NCI-H510A (cell line): ENCODE measurements at places on chromosomes 2 and 18.

DNA sequence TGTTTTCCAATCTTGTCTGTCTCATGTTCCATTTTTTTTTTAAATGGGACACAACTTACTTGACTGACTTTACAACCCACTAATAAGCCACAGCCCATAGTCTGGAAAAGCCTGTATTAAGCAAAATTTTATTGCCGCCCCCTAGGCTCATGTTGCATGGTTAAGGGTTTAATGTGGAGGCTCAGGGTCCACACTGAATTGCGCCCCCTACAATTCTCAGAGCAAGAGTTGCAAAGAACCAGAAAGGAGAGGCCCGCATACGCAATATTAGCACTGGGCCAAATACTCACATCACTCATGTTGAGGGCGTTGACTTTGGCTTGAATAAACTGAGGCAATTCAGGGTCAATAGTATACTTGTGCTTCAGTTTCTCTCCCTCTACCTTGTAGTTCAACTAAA lies 65.5 kb downstream of the NEB start:
- DNase-seq, result no peak

DNA sequence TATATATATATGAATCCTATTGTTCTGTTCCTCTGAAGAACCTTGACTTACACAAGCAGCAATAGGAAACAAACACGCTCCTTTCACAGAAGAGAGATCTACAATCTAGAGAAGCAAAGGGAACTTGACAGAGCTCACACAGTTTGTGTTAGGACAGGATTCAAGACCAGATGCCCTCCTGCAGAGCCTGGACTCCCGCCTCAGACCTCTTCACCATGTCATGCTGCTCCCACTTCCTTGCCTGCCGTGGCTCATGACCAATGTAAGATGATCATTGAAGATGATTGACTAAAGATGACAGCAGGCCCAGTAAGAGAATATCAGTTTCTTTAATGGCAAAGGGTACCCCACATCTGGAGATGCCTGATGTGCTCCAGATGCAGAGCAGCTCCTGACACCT lies 111.2 kb upstream of the AGAP1 start:
- no peak for DNase-seq

DNA sequence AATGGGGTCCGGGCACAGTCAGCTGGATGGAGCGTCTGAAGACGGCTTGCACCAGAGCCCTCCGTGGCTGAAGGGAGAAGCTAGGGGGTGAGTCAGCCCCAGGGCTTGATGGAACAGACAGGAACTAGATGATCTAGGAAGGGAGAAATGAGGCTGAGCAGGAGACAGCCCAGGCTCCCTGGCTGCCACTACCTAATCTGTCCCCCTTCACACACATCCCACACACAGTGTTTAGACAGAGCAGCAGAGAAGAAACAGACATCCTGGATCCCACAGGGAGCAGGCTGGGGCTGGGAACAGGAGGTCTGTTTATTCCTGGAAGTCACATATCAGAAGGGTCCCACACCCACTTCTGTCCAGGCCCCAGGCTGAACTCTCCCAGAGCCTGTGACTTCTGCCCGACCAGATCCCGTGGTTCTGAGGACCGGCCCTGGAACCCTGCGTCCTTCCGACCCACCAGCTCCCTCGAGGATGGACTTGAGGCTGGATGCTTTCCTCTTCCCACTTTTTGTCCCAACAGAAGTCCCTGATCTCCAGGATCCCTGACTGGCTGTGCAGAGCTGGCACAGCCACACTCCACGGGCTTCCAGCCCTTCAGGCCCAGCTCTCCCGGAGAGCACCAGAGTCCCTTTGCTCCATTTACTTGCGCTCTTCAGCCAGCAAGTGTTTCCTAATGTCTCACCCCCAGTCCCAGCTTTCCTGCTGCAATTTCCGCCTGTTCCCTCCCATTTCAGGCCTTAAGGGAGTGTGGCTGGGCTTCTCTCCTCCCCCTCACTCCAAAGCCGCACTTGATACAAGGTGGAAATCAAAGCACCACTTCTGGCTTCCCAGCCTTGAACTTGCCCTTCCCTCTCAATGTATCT lies 1.5 kb upstream of the GPBAR1 start:
- DNase-seq, result no peak

DNA sequence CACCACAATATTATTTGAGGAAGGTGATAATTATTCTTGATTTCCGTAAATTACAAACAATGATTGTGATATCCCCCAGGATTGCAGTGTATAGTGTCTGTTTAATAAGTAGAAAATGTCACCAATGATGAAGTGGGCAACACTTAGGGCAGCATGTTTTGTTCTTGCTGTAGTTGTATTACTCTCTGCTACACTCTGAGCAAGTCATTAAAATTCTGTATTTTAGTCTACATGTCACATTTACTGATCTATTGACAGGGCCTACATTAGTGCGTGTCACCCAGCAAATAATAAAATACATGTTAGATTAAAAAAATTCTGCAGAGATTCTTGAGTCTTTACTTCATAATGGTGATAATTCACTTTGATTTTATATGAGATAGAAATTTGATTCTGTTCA lies 247.6 kb downstream of the TMX3 start:
- DNase-seq, result no peak

- DNase-seq, result no peak
Measured at GRCh38 chr2:217016796-217017419, 157.0 kb upstream of the TNP1 start.

GRCh38 chr2:31331156-31331555 lies 83.4 kb downstream of the XDH start:
- DNase-seq, result no peak

DNA sequence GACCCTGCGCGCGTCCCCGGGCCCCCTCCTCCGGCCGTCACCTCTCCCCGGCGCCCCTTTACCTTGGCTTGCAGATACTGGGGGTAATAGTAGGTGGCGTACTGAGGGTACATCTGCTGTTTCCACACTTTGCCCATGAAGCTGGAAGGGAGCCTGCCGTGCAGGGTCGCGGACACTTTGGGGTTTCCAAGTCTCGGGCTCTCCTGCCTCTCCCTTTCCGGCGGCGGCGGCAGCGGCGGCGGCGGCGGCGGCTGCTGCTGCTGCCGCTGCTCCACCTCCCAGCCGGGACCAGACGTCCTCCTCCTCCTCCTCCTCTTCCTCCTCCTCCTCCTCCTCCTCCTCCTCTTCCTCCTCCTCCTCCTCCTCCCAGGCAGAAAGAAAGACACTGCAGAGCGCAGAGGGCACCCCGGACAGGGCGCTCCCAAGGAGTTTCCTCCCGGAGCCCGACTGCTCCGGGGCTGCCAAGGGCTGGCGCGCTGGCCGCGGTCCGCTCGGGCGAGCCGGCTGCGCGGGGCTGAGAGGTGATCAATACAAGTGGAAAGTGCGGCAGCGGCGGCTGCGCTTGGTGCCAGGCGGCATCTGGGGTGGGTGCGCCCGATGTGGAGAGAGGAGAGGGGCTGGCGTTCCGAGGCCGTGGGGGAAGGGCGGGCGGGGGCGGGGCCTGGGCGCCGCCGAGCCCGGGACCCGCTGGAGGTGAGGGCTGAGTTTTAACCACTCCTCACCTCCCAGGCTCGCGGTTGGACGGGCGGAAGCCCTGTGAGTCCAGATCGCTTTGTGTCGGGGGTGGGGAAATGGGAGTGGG lies at the start of gene RBMS1:
Gene RBMS1, minus strand, starts transcription at position 581 of the 802 bp plus-strand sequence. Its CDS starts 444 bp downstream, at position 137.
- peak; percentile 53 for DNase-seq

DNA sequence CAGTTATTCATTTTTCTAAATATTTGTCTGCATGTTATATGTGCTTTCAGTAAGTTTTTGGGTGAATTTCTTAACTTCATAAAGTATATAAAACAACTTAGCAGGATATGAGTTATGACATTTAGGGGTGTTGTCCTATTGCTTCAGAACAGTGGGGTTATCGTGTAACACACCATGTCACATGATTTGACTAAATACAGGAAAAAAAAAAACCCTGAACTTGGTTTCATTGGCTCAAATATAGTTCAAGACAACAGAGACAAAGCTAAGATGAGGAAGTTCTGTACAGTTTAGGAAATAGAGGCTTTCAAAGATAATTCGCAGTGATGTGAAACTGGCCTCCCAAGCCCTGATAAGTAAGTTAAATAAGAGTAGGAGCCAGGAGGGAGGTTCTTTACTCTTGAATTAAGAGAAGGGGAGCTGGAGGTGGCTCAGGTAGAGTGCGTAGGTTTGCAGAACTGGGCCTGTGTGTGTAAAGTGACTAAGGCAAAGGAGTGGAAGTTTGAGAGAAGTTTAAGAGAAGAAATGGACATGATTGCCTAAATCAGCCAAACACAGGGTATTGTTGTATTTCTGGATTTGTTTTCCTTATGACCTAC lies 53.9 kb downstream of the LIMS1 start:
- no peak for DNase-seq

GRCh38 chr2:57894381-57894780 lies 152.2 kb upstream of the VRK2 start:
- no peak for DNase-seq

DNA sequence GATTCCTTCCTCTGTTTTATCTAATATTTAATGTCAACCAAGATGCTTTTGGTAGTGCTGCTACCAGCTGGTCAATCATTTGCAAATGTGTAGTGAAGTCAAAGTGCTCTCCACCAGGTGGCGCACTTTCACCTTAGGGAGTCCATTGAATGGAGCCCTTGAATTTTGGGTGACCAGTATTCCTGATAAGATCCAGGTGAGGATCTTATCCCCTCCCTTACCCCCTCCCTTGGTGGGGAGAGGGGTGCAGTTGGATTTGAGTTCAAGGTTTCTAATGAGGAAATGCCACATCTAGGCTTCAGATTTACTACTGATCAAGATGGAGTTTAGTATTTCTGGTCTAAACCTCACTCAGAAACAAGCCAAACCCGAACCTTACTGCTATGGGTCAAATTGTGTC lies 12.0 kb upstream of the E2F6 start:
- DNase-seq, result peak; percentile 74

GRCh38 chr2:237626813-237627440 lies 460 bp upstream of the LRRFIP1 start:
- DNase-seq, result no peak

GRCh38 chr2:220847589-220847988 lies 724.5 kb downstream of the EPHA4 start:
- no peak for DNase-seq

GRCh38 chr2:164066095-164066494 lies 330.3 kb upstream of the FIGN start:
- no peak for DNase-seq

GRCh38 chr2:239717706-239718105 lies 307.4 kb downstream of the NDUFA10 start:
- DNase-seq, result no peak

GRCh38 chr18:34795070-34795732 lies 85.1 kb downstream of the DTNA start:
- no peak for DNase-seq

GRCh38 chr2:205882806-205883425 lies 200.6 kb downstream of the NRP2 start:
- no peak for DNase-seq

DNA sequence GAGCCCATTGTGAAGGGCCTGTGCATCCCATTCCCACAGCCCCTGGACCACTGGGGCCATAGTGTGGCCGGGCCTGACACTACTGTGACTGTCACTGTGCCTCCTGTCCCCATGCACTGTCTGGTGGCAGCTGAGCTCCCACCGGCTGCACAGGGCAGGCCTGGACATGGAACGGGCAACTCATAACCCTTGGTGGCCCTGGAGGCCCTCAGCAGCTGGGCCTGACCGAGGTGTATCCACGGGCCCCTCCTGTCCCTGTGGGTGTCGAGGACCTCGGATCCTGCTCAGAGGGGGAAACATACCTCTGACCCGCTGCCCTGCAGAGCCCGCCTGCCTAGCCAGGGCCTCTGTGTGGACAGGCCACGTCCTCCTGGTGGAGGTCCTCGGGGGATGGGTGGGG lies 7.8 kb upstream of the GAL3ST2 start:
- no peak for DNase-seq

DNA sequence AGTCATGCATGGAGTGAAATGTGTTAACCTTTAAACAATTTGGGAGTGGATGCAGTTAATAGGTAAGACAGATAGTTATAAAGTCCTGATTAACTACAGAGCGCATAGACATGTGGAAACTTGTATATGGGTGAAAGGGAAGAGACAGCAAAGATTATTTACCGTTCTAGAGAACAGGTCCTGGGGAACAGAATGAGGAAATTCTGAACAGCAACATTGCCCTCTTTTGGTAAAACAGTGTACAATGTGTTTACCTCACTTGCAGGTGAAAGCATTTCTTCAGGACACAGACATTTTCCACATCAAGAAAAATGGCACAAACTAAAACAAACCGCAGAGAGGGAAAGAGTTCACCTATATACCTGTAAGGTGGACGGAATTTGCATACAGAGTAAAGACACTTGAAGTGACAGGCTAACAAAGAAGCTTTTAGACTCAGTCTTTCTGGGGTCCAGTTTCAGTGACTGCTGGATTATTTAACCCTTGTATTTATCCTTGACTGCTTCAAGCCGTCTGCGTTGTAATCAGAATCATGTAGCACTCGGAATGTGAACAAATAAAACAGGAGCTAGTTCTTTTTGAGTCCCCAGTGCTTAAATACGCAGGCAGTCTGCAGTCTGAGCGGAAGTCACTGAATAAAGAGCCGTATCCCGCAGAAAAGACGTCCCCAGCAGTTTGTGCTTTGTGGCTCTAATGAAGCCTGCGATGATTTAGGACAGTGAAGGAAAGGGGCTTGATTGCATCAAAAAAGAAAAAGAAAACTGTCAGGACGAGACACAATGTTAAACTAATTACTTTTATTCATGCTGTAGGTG lies 364.8 kb upstream of the GALNT5 start:
- no peak for DNase-seq

- DNase-seq, result no peak
Measured at GRCh38 chr18:9919564-9920232, 5.9 kb downstream of the VAPA start.

GRCh38 chr18:76484749-76485387 lies 10.2 kb downstream of the ZNF516 start:
- no peak for DNase-seq

- DNase-seq, result no peak
Measured at GRCh38 chr2:216735086-216735485, 39.7 kb upstream of the IGFBP5 start.

- DNase-seq, result no peak
Measured at GRCh38 chr2:152336854-152337510, 2.0 kb downstream of the FMNL2 start.

- DNase-seq, result no peak
Measured at GRCh38 chr18:39449566-39449965, 1884.0 kb upstream of the CELF4 start.

DNA sequence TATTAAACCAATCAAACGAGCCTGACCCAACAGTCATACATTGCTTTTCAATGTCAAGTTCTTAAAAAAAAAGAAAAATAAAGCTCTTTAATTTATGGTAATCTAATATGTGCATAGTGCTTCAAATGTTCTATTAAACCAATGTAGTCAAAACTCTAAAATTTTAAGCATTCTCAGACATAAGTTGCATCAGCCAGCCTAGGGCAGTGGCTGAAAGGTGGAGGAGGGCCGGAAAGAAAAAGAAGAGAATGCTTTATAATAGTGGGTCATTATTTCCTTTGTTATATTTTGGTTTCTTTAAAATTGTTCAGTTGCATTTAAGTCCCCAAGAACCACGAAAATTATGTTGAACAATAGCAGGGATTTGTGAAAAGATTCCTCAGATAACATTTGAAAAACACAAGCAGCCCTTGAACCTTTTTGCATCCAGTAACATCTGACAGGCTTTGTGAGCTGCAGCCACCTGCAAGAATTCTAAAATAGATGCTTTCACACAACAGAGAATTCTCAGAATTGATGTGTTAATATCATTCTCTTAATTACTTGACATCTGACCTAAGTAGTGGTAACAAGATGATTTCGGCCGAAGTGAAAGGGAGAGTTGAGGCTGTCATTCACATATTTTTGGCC lies 252.1 kb downstream of the CDCA7 start:
- no peak for DNase-seq
